ENCODE measurements at places on chromosomes 11 and 22. TPM values are rescaled to one million over a fixed set of nuclear protein-coding genes. Genes with fewer than 3 reads are reported as not detected.

Gene SHANK3
- 6.2 TPM for total RNA-seq

Gene GPR83
- total RNA-seq: 1.6 TPM

Gene UBTFL1
- total RNA-seq: not detected

Gene OR56A1
- under 0.01 TPM for total RNA-seq

Gene OR5AP2
- not detected for total RNA-seq

Gene FAM111B
- 3.9 TPM for total RNA-seq

Gene JHY
- 6.2 TPM for total RNA-seq

Gene GAL
- not detected for total RNA-seq

Gene CASP1
- total RNA-seq: 2.8 TPM

Gene PNPLA5
- total RNA-seq: not detected

Gene OR8D4
- total RNA-seq: 0.47 TPM

Gene UBQLNL
- total RNA-seq: not detected

Gene GRM5
- total RNA-seq: 175 TPM

Gene TEX54
- not detected for total RNA-seq

Gene MMP10
- total RNA-seq: not detected

Gene CTSF
- 39.1 TPM for total RNA-seq

Gene RNF121
- 16.4 TPM for total RNA-seq

Gene OR4D10
- total RNA-seq: not detected

Gene OR52I1
- not detected for total RNA-seq

Gene ALKBH8
- total RNA-seq: 20.1 TPM

Gene ACR
- total RNA-seq: not detected

Gene MICAL2
- total RNA-seq: 28.2 TPM

Gene IL18BP
- total RNA-seq: 2.7 TPM

Gene FOSL1
- total RNA-seq: not detected

Gene DEUP1
- 0.16 TPM for total RNA-seq
